SW480 (cell line): ENCODE measurements at places on chromosomes 7 and 10.

DNA sequence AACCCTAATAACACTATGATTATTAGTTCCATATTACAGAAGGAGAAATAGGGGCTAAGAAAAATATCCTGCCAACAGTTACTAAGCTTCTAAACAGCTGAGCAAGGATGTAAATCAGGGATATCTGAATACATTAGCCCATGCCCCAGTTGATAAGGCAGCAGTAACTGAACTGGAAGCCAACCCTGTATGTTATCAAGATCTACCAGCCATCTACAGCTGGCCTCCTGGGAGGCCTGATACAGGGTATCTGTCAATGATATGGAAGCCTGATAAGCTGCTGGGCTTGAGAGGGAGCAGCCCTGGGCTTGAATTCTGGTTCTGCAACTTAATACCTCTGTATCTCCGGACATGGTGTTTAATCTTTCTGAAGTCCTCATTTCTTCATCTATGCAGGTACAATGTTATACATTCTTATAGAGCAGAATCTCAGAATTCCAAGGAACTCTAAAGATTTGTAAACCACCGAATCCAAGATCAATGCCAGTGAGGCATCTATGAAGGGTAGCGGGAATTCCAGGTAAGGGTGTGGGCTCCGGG lies 37.9 kb upstream of the AFAP1L2 start:
- no peak for DNase-seq

DNA sequence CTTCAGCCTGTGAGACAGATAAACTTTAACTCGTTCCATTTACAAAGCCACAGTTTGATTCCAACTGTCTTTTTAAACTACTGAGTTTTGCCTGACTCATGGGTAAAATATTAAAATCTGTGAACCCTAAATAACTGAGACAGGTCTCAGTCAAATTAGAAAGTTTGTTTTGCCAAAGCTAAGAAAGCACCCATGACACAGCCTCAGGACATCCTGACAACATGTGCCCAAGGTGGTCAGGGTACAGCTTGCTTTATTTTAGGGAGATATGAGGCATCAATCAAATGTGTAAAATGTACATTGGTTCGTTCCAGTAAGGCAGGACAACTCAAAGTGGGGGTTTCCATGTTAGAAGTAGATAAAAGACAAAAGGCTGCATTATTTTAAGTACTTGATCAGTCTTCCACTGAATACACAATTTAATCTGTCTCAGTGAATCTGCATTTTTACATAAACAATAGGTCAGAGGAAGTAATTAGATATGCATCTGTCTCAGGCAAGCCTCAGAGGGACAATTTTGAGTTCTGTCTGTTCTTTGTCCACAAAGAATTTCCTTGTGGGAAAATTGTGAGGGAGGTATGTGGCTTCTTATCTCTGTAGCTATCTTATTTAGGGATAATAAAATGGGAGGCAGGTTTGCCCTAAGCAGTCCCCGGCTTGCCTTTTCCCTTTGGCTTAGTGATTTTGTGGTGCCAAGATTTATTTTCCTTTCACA lies 11.0 kb upstream of the PIP start:
- DNase-seq, result no peak

GRCh38 chr7:152000191-152000590 lies 25.3 kb upstream of the GALNT11 start:
- DNase-seq, result no peak

DNA sequence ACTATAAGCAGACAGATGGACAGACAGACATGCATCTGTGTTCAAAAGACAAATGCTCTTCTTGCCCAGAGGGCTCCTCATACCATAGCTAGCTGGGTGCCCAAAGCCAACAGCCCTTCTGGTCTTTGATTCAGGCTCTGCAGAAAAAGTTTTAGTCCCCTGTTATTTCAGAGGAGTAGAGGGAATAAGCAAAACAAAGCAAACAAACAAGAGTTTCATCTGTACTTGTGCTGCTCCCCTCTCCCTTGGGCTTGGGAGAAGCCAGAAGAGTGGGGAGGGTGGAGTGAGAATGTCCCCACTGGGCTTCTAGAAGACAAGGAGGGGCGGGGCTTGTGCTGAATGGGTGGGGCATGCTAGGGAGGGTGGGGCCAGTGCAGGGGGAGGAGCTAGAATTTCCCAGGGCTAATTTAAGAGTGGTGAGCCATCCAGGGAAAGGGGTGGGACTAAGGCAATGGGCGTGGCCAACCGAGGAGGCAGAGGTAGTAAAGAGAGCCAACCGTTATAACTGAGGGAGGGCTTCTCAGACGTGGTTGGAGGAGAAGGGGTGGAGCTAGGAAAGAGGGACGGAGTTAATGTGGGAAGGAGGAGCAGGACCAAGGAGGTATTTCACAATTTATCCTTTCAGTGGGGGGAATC lies 101.2 kb upstream of the MGMT start:
- DNase-seq, result peak; percentile 5

DNA sequence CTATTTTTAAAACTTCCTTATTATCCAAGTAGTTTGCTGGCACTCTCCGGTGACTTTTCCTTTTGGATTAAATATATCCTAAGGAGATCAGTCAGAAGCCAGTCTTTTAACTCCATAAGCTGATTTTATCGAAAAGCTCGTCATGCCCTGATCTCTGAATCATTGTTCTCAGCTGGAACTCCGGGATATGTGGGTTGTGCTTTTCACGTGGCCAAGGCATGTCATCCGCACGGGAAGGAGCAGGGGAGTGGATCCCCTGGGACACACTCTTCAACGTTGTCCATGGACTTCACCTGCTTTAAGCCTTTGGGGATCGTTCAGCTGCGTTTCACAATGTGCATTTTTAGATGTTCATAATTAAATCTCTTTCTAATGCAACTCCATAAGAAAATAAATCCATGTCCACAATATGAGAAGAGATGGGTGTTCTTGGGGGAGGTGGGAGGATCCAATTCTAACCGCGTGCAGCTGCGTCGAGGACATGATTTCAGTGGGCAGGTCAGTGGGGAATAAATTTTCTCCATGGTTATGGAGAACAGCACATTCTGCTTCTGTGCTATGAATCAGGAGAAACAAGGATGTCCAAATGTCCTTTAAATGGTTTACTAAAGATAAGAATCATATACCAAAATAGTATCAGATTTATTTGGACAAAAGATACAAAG lies 229.5 kb upstream of the ADARB2 start:
- DNase-seq, result no peak

- DNase-seq, result no peak
Observed at GRCh38 chr7:87316846-87317552, 28.5 kb upstream of the CROT start.

- DNase-seq, result no peak
Observed at GRCh38 chr10:78523453-78523852, 489.8 kb downstream of the RPS24 start.

GRCh38 chr7:128827248-128827958 lies 2.8 kb upstream of the FLNC start:
- peak; percentile 58 for DNase-seq

DNA sequence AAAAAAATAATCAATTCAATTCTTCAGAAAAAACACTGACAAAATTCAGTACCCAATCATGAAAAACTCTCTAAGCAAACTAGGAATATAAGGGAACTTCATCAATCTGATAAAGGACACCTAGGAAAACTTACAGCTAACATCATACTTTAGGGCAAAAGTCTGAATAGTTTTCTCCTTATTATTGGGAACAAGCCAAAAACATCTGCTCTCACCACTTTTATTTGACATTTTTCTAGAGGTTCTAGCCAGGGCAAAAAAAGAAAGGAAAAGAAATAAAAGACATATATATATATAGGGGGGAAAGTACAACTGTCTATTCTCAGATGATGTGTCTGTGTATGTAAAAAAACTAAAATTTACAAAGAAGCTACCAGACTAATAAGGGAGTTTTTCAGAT lies 19.0 kb downstream of the CDK6 start:
- no peak for DNase-seq

DNA sequence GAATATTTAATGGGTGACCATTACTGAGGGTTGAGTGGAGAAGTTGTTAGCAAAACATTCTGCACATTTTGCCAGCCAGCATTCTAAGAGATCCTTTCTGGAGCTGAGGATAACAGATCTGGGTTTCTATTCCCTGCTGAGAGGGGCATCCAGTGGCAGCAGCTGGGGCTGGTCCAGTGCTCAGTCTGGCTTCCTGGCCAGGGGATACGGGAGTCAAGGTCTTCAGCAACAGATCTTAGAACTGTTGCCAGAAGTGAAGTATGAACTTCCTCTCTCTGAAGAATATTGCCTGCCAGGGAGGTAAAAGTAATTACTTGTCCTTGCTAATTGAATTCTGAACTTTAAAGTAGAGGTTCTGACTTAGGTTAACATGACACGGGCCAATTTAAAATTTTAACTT lies 568.4 kb downstream of the REEP3 start:
- no peak for DNase-seq

GRCh38 chr10:67815571-67816059 lies 22.4 kb downstream of the DNAJC12 start:
- DNase-seq, result no peak

DNA sequence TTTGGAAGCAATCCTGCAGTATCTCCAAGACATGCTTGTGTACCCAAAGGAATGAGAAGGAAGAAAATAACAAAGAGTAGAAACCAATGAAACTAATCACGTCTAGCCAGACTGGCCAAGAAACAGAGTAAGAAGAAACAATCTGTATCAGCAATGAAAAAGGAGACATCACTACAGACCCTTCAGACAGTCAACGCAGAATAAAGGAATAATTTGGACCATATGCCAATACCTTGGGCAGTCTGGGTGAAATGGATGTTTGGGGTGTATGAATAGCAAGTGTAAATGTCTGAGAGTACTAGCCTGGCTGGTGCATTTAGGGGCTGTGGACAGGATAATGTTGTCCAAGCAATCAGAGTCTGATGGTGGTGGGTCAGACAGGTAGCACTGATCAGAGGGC lies 61.1 kb downstream of the SLC29A4 start:
- no peak for DNase-seq

GRCh38 chr7:100632951-100633717 lies 8.2 kb downstream of the TFR2 start:
- peak; percentile 84 for DNase-seq

DNA sequence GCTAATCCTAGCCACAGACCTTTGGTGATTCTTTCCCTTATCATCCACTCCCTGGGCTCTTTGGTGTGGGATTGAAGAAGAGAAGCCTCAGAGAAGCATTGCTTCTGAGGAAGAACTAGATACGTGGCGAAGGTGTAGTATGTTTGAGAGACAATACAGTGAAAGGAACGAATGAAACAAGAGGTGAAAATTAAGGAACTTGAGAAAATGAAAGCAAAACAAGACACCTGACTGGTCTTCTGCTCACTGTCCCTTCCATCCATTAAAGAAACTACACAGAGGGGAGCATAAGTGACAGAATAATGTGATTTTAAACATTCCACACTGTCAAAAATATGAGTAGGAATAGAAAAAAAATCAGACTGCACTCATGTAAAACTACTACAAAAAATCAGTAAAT lies 219.6 kb upstream of the NPSR1 start:
- DNase-seq, result no peak

DNA sequence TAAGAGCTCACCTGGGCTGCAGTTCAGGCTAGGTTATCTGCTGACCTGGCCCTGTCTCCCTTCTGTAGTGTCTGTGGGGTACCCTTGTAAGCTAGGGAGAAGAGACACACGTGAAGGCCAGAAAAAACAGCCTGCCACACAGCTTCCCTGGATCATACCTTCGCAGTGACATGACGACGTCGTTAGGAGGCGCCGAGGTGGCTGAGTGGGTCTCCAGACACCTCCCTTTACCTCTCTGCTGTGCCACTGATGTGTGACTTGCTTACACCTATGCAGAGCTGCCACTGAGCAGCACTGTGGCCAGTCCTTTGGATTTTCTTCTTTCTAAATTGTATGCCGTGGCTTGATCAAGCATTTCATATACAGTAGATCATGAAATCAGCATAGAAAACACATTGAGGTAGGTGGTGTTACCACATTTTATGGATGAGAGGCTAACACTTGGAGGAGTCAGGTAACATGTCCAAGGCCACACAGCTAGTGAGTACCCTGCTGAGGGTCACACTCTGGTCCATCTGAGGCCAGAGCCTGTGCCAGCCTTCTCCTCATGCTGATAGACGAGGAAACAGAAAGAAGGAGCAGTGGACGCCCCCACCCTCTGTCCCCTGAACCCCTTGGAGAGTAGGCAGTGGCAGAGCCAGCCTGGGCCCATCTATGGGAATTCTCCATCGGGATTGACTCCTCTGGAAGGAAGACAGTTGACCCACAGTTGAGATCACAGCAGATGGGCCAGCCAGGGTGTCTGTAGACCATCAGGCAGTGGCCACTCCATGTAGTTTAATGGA lies 23.1 kb downstream of the HTRA1 start:
- DNase-seq, result no peak

GRCh38 chr7:156169474-156170370 lies 357.5 kb upstream of the SHH start:
- DNase-seq, result no peak
